Activated CD8-positive, alpha-beta memory T cell treated with anti-CD3 and anti-CD28 coated beads for 24 hours (primary cell): ENCODE measurements at places on chromosomes 4 and X.

- no peak for DNase-seq
Measured at GRCh38 chrX:38882894-38883626, 81.8 kb downstream of the MID1IP1 start.

- no peak for DNase-seq
Measured at GRCh38 chr4:159639671-159640323, 536.9 kb downstream of the RAPGEF2 start.

DNA sequence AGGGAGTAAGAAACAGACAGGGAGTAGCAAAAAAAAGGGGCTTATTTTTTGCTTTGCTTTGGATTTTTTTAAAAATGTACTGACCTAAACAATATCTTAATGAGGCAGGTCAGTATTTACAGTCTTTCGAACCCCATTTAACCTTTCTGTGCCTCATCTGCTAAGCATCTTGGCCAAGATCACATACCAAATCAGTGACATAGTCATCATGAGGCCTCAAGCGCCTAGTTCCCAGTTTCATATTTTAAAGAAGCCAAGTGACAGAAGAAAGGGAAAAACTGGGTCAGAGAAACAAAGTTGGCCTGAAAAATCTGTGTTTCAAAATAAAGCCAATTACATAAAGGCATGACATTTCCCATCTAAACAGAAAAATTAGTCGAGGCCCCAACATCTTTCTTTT lies 94.6 kb upstream of the WDR44 start:
- no peak for DNase-seq

DNA sequence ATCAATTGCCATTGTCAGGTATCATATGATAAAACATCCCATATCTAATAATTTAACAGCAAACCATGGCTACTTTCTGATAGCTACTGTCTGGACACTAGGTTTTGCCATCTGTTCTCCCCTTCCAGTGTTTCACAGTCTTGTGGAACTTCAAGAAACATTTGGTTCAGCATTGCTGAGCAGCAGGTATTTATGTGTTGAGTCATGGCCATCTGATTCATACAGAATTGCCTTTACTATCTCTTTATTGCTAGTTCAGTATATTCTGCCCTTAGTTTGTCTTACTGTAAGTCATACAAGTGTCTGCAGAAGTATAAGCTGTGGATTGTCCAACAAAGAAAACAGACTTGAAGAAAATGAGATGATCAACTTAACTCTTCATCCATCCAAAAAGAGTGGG lies 7.0 kb downstream of the NPY5R start:
- DNase-seq: no peak

GRCh38 chrX:118718737-118719136 lies 8.7 kb upstream of the IL13RA1 start:
- DNase-seq: no peak

DNA sequence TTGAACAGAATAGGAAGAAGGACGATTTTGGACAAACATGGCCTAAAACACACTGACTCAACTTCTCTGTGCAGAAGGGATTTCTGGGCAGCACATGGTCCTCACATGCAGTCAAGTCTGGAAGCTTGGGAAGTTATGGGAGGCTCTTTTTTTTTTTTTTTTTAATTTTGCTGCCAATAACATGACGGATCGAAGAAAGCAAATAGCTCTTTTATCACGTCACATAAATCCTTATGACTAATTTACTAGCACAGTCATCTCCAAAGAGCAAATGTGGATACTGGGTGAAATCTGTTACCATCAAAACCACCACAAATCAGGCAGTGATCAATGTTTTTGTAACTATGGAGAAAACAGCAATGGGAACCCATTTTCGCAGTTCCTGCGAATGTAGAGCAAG lies 193.3 kb upstream of the FAM9B start:
- no peak for DNase-seq

DNA sequence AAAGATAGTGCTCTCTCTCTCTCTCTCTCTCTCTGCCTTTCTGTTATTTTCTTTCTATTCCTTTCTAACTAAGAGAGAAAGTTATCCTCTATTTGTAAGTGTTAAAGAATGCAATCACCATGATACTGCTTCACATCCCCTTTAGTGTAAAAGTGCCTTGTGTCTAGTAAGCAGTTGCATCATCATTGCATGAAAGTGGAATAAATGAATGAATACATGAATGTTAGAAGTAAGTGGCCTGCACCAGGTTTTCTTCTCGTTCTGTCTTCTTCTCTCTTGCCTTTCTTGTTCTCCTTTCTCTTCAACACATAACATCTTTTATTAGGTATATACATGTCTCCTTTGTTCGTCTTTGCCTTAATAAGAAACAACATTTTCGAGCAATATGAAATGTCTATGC lies 35.2 kb downstream of the TRIM2 start:
- DNase-seq: no peak

- DNase-seq: no peak
Measured at GRCh38 chrX:52425775-52426174, 57.0 kb downstream of the XAGE2 start.

DNA sequence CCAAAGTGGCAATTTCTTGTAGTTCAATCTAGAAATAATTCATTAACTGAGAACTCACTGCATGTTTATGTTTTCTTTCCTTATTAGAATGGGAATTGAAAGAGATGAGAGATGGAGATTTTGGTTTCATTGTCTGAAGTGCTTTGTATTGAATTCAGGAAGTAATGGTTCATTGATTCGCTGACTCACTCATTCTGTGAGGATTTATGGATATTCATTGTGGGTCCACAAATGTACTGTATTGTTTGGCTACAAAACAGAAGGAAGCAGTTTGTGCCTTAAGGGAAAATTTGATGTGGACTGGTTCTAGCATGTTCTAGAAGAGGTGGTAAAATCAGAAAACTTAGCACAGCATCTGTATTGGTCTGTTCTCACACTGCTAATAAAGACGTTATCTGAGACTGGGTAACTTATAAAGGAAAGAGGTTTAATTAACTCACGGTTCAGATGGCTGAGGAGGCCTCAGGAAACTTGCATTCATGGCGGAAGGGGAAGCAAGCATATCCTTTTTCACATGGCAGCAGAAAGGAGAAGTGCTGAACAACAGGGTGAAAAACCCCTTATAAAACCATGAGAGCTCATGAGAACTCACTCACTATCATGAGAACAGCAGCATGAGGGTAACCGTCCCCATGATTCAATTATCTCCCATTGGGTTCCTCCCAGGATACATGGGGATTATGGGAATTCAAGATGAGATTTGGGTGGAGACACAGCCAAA lies 132.3 kb upstream of the VCX3A start:
- DNase-seq: no peak

DNA sequence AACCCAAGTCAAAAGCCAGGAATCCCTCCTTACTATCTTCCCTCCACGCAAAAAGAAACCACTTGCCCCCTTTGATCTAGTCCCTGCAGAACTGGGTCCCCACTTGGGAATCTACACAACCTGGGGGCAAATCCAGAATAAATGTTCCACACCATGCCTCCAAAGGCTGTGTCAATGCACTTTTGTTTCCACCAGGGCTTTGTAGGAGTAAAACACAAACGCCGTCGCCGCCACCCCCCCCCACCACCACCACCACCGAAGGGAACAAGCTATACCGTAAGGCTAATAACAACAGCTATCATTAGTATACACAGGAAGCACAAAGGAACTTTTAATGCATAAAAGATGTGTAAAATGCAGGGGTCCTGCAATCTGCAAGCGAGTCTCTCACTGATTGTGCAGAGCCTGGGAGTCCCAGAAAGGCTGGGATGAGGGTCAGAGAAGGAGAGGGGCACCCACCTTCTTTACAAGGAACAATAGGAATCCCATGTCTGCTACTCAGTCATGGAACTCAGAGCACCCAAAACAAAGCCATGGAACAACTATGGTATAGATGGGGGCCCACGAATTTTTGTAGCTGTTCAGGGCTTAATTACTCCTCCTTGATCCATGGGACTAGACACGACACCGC lies 13.2 kb downstream of the BCOR start:
- no peak for DNase-seq

GRCh38 chrX:82134378-82134777 lies 932.5 kb downstream of the SH3BGRL start:
- no peak for DNase-seq

GRCh38 chr4:169068423-169068822 lies 58.4 kb upstream of the CBR4 start:
- no peak for DNase-seq

DNA sequence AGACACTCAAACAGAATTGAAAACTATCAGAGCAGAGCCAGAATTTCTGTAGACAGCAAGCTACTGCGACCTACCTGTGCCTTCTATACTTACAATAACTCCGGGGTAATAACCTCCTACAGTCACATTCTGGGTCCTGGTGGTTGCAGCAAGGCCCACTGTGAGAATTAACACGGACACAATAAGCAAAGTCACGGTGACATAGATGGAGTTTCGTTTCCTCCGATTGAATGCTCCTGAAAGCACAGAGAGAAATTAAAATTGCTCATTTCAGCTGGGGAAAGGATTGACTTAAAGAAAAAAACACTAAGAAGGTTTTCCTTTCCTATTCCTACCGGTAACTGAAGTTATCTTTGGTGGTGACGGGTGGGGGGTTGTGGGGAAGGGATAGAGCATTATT lies 7.0 kb downstream of the TMEM255A start:
- no peak for DNase-seq

DNA sequence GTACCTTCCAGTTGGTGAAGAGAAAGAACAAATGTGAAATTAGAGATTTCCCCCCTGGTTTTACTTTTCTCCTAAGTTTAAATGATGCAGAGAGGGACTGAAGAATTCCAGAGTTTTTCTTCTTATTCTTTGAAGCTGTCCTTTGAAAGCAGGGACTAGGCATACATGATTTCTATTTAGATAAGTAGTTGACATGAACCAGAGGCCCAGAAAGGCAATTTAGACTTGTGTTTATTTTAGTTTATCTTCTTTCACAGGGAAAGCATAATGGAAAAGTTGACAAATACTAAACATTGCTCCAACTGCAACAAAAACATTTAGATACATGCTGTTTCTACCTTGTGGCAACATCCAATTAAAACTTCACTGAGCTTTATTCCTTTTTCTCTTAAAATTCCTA lies 32.0 kb downstream of the PTPN13 start:
- no peak for DNase-seq

DNA sequence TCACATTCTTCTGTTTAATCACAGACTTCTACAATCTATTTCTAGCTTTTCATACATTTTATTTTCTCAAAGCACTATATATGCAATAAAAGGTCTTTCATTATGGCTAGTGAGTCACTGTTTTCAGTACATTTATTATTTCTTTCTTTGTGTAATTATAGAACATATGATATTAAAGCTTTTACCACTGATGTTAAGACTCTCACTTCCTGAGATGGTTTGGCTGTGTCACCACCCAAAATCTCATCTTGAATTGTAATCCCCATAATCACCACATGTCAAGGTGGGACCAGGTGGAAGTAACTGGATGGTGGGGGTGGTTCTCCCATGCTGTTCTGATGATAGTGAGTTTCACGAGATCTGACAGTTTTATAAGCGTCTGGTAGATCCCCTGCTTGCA lies 41.9 kb downstream of the UBA6 start:
- DNase-seq: no peak

- peak; percentile 85 for DNase-seq
Measured at GRCh38 chrX:70434352-70434866, 10.2 kb upstream of the DLG3 start.

DNA sequence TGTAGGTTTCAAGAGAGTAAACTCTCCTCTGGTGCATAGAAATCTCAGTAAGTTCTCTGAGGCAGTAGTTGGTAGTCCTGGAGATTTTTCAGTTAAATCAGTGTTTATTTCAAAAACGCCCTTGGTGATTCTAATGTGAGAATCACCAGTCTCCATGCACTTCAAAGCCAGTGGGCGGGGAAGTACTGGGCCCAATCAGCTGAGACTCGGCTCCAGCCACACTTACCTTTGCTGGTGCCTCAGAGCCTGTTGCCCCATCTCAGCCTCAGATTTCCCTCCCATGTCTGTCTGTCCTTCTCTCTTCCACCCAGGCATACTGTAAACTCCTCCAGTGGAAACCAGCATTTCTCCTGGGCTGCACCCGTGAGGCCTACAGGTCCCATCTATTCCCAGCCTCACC lies 7.4 kb upstream of the MGST2 start:
- DNase-seq: no peak

DNA sequence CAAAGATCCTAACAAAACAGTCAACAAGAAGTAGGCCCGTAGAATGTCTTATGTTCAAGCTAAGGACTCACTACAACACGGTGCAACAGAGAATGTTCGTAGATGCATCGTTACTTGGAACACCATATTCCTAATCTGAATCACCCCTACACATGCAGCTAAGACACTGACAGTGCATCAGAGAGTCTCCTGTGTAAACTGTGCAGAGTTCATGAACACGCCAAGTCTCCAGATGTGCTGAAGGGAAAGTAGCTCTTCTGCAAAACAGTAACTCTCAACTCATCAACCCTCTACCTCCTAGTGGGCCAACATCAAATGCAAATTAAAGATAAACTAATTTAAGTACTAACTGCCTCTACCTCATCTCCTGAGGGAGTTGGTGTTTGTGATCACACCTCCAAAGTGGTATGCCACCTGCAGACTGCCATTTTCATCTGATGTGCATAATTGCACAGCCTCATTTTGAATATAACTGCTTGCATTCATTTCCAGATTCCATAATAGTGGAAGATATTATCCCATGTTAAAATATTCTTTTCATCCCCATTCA lies 73.5 kb downstream of the MOSPD2 start:
- no peak for DNase-seq

- DNase-seq: no peak
Measured at GRCh38 chr4:76445911-76446310, 10.9 kb downstream of the SHROOM3 start.

DNA sequence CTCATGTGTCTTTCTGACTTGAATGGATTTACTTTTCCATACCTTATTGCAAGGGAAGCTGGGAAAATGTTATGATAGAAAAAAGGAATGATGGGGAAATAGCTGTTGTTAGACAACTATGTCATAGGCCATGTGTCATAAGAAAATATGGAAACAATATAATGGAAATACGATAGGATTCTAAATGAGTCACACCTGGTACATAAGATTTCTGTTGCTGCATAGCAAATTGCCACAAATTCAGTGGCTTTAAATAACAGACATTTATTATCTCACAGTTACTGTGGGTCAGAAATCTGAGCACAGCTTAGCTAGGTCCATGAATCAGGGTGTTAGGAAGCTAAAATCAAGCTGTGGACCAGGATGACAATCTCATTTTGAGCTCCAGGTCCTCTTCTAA lies 44.6 kb upstream of the ANKRD50 start:
- DNase-seq: no peak

GRCh38 chr4:88075336-88075735 lies 67.9 kb downstream of the PKD2 start:
- no peak for DNase-seq

- DNase-seq: no peak
Measured at GRCh38 chrX:40448793-40449192, 132.0 kb upstream of the ATP6AP2 start.

- DNase-seq: no peak
Measured at GRCh38 chr4:110411574-110412011, 64.4 kb upstream of the ENPEP start.

DNA sequence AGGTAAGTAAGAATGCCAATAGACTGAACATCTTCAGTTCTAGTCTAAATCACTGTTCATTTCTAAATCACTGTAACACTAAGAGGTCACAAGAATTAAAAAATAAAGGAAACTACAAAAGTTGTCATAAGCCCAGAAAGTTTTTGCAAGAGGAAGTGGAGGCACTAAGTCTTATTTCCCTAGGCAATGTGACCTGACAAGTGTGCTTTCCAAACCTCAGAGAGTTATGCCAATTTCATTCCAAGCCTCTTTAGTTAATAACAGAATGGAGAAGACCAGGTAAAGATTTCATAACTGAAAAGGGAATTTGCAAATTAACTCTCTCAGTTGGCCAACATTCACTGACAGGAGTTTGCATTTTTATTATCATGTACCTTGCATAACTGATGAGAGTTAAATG lies 40.5 kb downstream of the BBS12 start:
- DNase-seq: no peak

- DNase-seq: no peak
Measured at GRCh38 chr4:39450618-39451017, 8.1 kb downstream of the RPL9 start.
